NCI-H526 (cell line): ENCODE measurements at places on chromosomes 16 and 17.

GRCh38 chr17:59121901-59122480 is 15.3 kb upstream of the TRIM37 start:
- no peak for DNase-seq

GRCh38 chr17:66040402-66040801 is 151.5 kb downstream of the CEP112 start:
- DNase-seq = no peak

GRCh38 chr17:9371019-9371418 is 204.6 kb downstream of the STX8 start:
- peak; percentile 67 for DNase-seq

GRCh38 chr17:46053911-46054534 is 55.0 kb downstream of the STH start:
- no peak for DNase-seq

DNA sequence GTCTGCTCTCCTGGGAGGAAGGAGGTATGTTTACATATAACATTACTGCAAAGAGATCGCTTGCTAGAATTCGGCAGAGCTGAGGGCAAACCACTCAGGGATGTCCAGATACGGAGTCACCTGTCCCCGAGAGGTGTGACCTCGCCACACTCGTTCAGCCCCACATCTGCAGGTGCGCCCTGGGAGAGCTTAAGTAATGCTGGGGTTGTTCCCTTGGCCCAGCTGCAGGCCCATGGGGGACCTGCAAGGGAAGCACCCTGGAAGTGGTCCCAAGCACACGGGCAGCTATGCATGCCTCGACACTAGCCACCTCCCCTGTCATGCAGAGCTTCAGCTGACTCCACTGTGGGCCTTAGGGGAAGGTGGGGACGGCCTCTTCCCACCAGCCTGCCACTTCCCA is 22.2 kb downstream of the USP22 start:
- no peak for DNase-seq

- DNase-seq = no peak
Measured at GRCh38 chr17:38891441-38891840, 21.6 kb downstream of the LASP1 start.

DNA sequence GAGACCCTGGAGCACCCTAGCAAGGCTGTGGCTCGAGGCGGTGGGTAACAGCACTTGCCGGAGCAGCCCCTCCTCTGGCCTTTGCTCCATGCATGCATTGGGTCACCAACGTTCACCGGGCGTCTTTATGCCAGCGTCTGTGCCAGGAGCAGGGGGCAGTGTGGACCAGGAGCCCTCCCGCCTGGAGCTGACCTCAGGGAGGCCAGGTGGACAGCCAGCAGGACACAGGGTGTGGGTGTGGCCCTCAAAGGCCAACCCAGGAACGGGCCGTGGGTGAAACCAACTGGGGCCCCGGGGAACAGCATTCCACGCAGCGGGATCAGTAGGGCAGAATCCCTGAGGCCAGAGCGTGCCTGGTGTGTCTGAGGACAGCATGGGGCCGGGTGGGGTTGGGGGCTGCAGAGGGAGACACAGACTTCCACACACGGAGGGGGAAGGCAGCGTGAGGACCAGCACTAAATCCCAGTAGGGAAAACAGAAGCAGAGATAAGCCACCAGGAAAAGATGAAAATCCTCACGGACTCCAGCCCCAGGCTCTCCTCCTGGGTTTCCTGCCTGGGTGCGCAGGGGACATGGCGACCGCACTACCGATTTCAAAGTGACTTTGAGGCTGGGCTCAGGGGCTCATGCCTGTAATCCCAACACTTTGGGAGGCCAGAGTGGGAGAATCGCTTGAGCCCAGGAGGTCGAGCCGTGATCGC is 2.9 kb upstream of the CD7 start:
- peak; percentile 40 for DNase-seq

GRCh38 chr16:5838725-5839124 is 741.1 kb upstream of the EEF2KMT start:
- no peak for DNase-seq

- no peak for DNase-seq
Measured at GRCh38 chr17:77454242-77455095, 313.7 kb downstream of the SEC14L1 start.

DNA sequence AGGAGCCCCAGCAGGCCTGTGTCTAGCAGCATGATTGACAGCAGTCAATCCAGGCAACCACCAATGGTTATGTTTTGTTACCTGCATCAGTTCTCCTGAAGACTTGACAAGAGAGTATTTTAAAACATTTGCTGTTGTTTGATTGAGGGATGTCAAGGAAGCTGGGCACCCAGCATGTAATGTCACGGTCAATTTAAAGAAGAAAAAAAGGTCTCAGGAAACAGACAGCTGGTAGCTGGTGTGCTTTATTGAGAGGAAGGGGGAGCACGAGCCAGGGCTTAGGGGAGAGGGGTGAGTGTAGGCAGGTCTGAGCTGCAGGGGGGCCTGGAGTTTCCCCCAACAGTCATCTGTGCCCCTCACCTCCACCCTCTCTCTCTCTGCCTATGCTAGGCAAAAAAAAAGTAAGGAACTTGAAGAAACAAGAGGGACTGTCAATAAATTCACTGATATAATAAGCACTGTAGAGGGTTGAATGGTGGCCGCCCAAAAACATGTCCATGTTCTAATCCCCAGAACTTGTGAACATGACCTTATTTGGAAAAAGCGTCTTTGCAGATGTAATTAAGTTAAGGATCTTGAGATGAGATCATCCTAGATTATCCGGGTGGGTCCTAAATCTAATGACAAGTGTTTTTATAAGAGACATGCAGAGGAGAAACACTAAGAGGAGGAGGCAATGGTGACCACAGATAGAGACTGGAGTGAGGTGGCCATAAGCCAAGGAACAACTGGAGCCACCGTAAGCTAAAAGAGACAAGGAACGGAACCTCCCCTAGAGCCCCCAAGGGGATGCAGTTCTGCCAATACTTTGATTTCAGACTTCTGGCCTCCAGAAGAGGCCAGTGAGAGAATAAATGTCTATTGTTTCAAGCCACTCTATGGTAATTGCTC is 14.5 kb downstream of the TSPOAP1 start:
- DNase-seq = no peak

DNA sequence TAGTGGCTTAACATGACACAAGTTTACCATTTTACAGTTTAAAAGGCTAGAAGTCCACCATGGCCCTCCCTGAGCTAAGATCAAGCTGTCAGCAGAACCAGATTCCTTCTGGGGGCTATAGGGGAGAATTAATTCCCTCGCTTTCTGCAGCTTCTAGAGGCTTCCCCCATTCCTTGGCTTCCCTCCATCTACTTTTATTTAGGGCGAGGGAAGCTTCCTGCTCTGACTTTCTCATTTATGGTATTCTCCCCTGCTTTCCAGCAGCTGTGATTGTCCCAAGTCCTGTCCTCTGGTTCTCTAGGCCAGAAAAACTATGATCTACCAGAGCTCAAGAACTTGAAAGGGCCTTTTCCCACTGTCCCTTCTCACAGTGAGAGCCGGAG is 4.3 kb downstream of the CETP start:
- no peak for DNase-seq

GRCh38 chr17:36593656-36594316 is 2.1 kb downstream of the DHRS11 start:
- DNase-seq = no peak

GRCh38 chr17:72985882-72986720 is 106.4 kb downstream of the SLC39A11 start:
- peak; percentile 88 for DNase-seq

DNA sequence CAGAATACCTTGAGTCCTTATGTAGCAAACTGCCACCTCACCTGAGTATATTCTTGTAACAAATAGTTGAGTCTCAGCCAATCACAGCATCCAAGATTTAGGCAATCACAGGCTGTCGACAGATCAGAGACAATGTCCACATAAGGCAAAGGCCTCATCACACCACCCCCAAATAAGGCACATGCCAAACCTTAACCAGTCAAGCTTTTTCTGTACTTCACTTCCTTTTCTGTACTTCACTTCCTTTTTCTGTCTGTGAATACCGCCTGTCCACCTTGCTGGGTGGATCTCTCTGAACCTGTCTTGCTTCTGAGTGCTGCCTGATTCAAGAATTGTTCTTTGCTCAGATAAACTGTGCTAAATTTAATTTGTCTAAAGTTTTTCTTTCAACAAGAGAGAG is 210.4 kb upstream of the N4BP1 start:
- no peak for DNase-seq

- DNase-seq = no peak
Measured at GRCh38 chr17:81253358-81254131, 14.4 kb downstream of the NDUFAF8 start.

GRCh38 chr17:66678827-66679226 is 156.1 kb upstream of the CACNG5 start:
- DNase-seq = no peak

GRCh38 chr17:32161029-32161428 is 18.7 kb downstream of the RHOT1 start:
- no peak for DNase-seq

DNA sequence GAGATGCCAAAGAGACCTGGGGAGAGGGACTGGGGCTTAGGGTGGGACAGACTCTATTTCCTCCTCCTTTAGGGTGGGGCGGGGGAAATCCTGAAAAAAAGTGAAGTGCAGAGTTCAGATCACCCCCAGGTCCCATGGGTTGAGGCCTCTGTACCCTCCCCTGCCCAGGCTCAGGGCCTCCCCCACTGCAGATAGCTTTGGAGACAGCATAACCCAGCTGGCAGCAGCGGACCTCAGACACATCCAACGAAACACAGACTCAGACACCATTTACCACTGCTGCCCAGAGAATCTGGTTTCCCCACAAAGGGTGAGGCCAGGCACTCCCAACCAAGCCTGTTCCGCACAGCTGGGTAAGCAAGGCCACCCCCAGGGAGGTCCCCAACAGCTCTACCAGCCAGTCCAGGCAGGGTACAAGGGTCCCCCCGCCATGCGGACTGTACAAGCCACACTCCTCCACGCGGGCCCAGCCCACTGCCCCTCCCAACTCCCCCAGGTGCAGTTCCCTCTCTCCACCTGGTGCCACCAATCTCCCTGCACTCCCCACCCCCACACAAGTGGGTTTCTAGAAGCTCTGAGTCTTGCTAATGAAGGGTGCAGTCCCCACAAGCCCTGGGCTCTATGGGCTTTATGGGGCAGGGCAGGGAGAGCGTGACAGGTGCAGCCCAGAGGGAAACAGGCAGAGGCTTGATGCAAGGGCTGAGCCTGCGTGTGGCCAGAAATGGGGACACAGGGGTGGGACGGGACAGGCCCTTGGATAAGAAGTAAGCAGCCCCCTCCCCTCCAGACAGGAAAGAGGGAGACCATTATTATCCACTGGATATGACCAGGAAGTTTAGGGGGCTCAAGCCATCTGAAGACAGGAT is 8.9 kb downstream of the RHBDF2 start:
- peak; percentile 52 for DNase-seq

DNA sequence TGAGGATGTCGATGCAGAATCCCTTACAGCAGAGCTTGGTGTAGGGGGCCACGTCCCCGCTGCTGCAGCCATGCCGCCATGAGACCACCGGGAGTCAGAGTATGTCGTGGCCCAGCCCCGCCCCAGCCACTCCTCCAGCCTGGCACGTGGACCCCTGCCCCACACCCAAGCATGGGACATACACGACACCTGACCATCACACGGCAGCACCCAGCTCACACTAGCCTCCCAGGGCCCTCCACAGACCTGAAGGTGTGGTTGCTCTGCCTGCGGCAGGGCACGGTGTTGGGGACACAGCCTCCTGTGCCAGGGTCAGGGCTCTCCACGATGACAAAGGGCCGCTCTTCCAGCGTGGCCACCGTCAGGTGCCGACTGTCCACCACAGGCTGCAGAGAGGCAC is 9.4 kb downstream of the GRIN2C start:
- DNase-seq = no peak

DNA sequence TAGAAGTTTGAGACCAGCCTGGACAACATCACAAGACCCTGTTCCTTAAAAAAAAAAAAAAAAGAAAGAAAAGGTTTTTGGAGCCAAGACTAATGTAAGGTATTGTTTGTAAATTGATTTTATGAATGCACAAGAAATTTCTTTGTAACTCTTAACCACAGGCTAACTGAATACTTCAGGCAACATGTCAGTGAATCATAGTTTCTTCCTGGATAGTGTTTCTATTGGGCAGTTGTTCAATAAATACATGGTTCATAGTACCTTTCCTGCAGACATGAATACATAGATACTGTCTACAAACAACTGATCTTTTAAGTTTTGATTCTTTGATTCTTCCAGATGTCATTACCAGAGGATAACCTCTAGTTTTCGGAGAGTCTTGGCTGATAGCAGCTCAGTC is 11.6 kb downstream of the DDX42 start:
- DNase-seq = no peak

DNA sequence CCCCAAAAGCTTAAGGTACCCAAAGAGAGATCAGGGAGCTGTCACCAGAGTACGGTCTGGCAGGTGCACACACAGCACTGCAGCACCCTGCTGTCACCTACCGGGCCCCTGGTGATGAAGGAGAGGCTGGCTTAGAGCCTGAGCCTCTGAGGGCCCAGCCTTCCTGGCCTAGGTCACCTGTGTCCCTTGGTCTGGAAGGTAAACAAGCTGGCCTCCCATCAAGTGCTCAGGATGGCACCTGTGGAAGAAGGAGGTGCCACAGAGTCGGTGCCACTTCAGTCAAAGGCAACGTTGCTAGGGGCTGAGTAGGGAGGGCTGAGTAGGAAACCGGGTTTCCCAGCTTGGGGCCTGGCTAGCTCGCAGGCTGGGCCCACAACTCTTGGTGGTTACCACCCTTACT is 70.7 kb downstream of the COG7 start:
- DNase-seq = no peak

GRCh38 chr17:47917581-47917980 is 21.5 kb downstream of the SP2 start:
- DNase-seq = no peak

DNA sequence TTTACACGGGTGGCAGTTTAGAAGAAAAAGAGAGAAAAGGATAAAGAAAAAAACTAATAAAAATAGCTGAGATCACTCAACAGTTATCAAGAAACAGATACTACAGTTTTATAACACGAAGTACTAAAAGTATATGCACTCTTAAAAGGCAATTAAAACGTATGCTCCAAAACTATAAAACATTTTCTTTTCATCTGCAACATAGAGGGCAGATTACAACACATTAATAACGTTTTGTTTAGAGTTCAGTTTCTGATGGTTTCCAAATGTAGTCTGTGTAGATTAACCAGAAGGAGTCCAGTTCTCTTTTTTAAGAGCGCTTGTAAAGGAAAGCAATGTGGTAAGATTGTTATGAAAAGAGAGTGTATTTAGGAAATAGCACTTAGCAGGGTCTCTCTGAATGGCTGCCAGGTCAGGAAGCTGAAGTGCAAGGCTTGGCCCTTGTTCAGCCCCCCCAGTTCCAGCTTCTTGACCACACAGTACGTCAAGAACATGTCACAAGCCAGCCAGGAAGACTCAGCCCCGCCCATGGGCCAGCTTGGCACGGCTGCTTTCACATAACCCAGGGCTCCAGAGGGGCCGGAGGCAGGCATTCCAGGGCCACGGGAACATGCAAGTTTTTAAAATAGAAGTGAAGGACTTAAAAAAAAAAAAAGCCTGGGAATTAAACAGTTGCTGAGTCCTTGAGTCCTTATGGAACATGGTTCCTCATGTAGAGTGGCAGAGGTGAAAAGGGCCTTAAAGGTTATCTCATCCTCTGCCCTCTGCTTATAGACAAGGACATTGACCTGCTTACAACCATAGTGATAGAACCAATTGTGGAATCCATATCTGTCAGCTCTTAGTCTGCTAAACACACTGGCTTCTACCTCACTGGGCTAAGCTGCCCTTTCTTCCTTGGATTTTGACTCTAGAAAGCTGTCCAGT is 147.4 kb upstream of the TBX2 start:
- no peak for DNase-seq
